ENCODE measurements at places on chromosomes 1 and 21.

- no peak for DNase-seq
These were observed 2.2 kb downstream of the CAMK1G start for GRCh38 chr1:209585672-209586071.

DNA sequence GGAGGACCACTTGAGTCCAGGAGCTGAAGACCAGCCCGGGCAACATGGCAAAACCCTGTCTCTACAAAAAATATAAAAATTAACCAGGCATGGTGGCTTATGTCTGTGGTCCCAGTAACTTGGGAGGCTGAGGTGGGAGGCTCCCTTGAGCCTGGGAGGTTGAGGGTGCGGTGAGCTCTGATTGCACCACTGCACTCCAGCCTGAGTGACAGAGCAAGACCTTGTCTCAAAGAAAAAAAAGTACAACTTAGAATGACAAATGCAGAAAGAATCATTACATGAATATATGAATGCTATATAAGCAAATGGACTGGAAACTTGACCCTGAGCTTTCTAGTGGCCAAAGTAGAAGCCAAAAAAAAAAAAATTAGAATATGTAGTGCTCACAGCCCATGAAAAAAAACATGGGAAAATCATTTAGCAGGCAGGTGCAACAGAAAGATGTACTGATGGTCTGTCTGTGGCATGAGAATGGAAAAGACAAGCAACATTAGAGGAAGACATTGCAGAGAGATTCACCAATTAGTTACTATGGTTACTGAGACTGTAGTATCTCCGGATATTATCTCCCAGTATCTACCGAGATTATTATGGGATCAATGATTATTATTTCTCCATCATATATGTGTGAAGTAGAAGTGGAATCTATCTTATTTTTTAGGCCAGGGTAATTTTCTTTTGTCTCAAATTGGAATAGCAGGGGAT, 19.2 kb downstream of the ELAPOR1 start:
- no peak for DNase-seq

GRCh38 chr1:230072866-230073265, 5.8 kb downstream of the GALNT2 start:
- DNase-seq, result no peak

GRCh38 chr1:51784997-51785421, 93.5 kb downstream of the NRDC start:
- no peak for DNase-seq

GRCh38 chr1:182143825-182144645, 82.5 kb upstream of the ZNF648 start:
- no peak for DNase-seq

Measured in CD4-positive, alpha-beta T cell treated with Interleukin-17A for 1 hour (primary cell).